Smooth muscle cell of the umbilical artery (primary cell): ENCODE measurements at places on chromosomes 2 and 18. TPM values are rescaled to one million over a fixed set of nuclear protein-coding genes. Genes with fewer than 3 reads are reported as not detected.

Gene SPP2
- not detected in 2 replicates for total RNA-seq

Gene RASGRP3
- 0.69 and 1.8 TPM in 2 replicates for total RNA-seq

Gene ANO7
- total RNA-seq, result 0.30 and 0.69 TPM in 2 replicates

Gene ANKRD30B
- 0.05 TPM in 1 of 2 replicates, not detected in the other for total RNA-seq

Gene SOX11
- 8.9 and 11.9 TPM in 2 replicates for total RNA-seq

Gene NAPG
- 51.4 and 53.5 TPM in 2 replicates for total RNA-seq

Gene MAPK4
- not detected in 2 replicates for total RNA-seq
